ENCODE measurements at places on chromosomes 2 and 18.

GRCh38 chr2:216069028-216069427 lies 12.6 kb downstream of the PECR start:
- DNase-seq, result no peak

DNA sequence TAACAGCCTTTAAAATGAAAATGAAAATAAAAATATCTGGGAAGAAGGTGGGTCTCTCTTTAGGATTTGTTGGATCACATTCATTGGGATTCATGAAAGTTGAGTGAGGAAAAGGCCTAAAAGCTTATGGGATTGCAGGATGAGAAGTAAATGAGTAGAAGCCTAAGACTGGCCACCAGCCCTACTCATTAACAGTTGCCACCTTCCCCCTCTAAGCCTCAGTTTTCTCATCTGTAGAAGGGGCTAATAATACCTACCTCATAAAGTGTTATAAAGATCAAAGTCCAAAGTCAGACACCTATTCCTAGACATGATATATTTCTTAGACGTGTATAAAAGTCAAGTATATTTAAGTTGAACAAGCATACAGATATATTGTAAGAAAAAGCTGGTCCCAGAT lies 23.8 kb downstream of the RDH14 start:
- no peak for DNase-seq

DNA sequence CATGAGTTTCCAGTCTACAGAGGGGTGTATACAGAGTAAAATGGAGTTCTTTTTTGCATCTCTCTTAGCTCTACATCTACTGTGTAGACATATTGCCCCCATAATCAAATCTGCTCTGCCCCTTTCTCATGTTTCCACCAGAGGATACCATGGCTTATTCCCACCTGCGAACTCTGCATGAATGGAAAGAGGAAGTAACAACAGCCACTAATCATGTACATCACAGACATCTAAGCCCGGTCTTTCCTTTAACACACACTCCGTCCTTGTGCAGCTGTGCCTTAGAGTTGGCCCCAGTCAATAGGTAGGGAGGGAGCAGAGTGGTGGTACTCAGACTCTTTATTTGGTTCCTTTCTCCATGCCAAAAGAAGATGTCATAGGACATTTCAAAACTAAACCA lies 147.3 kb upstream of the NRP2 start:
- no peak for DNase-seq

GRCh38 chr2:240306185-240306584 lies 129.3 kb upstream of the GPC1 start:
- DNase-seq, result no peak

DNA sequence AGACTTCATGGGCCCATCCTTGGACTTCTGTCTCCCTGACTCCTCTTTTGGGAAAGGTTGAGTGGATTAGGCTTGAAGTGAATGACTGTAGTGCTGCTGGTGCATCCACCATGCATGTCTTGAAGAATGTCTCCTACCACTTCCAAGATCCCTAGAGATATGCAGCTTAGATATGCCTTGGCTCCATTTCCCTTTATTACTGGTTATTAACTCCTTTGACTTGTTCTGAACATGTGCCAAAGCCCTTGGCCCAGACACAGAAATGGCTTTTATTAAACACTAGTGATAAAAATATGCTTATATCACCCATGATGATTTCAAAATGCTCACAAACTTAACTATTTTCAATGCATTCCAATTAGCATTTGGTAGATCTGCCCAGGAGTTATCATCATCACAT lies 90.0 kb upstream of the SLC14A2 start:
- no peak for DNase-seq

- no peak for DNase-seq
These were observed 154.5 kb downstream of the CLIP4 start for GRCh38 chr2:29269765-29270109.

GRCh38 chr2:77018219-77018618 lies 504.0 kb downstream of the LRRTM4 start:
- DNase-seq, result no peak

DNA sequence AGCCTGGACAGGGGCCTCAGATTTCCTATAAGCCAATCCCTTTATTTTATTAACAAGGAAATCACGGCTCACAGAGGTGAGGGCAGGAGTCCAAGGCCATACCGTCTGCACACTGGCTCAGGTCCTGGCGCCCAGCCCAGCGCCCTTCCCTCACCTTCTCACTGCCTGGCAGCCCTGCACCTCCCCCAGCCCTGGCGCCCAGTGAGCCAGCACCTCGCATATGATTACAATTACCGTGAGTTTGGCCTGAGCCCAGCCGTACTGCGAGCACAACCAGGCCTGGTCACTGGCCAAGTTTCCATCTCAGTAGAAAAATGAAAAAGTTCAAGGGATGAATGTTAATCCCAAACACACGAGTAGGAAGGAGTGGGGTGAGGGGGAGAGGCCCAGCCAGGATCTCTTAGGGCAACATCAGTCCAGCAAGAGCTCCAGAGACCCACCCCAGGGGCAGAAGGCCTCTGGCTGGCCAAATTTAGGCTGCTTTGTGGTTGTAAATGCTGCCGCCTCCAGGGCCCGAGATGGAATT lies 68.4 kb downstream of the MCFD2 start:
- no peak for DNase-seq
